ENCODE measurements at places on chromosomes 5 and 9. TPM values are rescaled to one million over a fixed set of nuclear protein-coding genes. Genes with fewer than 3 reads are reported as not detected.
A peak's percentile ranks its signal among the peaks of the same experiment; 100 is the strongest.

GRCh38 chr5:82812575-82812974 lies 264.6 kb downstream of the TMEM167A start:
- peak; percentile 54 for DNase-seq

Gene C1QTNF3
- 0.86 TPM for total RNA-seq

GRCh38 chr5:149618581-149619248 lies 37.4 kb downstream of the ARHGEF37 start:
- DNase-seq, result peak; percentile 72

Gene SPATA31C1
- not detected for total RNA-seq

Gene TEX48
- not detected for total RNA-seq

DNA sequence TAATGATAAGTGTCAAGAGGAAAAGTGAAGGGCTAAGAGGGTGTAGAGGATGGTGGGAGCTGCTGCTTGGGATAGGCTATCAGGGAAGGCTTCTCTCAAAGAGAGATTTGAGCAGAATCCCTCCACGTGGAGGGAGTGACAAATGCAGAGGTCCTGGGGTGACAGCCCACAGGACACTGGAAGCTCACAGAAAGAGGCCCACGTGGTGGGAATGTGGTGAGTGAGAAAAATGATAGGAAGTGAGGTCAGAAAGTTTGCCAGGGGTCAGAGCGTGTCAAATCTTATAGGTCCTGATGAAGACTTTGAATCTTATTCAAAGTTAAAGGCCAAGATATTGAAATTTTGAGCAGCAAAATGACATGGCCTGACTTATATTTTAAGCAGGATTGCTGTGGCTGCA lies 125.3 kb downstream of the EGFLAM start:
- DNase-seq, result no peak

Gene GLRA1
- total RNA-seq, result not detected

GRCh38 chr9:78746010-78746409 lies 449.1 kb downstream of the PSAT1 start:
- peak; percentile 49 for DNase-seq

Gene SLC6A18
- total RNA-seq, result not detected

DNA sequence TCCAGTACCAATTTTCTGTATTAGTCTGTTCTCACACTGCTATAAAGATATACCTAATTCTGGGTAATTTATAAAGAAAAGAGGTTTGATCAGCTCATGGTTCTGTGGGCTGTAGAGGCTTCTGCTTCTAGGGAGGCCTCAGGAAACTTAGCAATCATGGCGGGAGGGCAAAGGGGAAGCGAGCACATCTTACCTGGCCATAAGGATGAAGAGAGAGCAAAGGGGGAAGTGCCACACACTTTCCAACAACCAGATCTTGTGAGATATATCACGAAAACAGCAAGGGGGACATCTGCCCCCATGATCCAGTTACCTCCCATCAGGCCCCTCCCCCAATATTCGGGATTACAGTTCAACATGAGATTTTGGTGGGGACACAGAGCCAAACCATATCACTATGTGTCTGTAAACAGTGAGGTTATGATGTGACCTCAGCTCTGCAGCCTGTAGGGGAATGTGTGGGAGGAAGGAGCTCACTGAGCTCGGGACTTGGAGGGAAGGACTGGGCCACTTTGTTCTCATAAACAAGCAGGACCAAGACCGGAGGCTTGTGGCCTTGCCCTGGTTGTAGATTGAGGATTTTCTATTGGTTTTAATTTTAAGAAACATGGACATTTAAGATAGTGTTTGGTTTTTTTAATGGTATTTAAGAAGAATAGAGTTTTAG lies 85.2 kb downstream of the EHMT1 start:
- DNase-seq, result peak; percentile 76

- no peak for DNase-seq
These were observed 94.5 kb upstream of the PPP1R2B start for GRCh38 chr5:156755421-156756087.

DNA sequence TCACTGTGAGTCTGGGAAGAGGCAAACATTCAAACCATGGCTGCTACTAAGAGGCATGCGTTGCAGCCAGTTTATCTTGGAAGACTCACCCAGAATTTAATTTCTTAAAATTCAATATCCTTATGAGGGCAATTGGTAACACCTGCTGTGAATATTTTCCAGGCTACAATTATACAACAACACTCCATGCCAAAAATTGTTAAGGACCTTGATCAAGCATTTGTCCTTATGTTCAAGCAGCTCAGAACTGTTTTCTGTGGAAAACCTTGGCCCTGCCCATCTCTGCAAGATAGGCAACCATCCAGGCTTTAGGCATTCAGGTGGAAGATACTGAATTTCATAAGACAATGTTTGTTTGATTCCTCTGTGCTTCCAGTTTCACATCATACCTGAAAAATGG lies 327.8 kb downstream of the FBXL7 start:
- no peak for DNase-seq

Gene SLC36A3
- total RNA-seq, result not detected

GRCh38 chr9:123865226-123866000 lies 64.5 kb downstream of the DENND1A start:
- no peak for DNase-seq

Gene IL11RA
- total RNA-seq, result 8.2 TPM

Gene PCDHGB4
- 11.0 TPM for total RNA-seq

DNA sequence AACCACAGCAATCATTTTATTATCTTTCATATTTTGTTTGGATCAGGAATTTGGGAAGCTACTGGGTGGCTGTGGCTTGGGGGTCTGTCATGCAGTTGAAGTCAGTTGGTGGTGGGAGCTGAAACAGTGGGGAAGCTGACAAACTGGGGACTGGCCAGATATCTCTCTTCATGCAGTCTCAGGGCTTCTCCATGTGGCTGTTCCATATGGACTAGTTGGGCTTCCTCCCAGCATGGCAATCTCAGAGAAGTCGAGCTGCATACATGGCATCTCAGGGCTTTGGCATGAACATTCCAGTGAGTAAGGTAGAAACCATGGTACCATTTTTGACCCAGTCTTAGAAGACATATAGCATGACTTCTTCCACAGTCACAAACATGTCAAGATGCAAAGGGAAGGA lies 274.8 kb downstream of the ENC1 start:
- DNase-seq, result no peak

Gene ATOX1
- 44.9 TPM for total RNA-seq

Gene FGF18
- total RNA-seq, result under 0.01 TPM

Gene G3BP1
- total RNA-seq, result 244 TPM

- no peak for DNase-seq
These were observed 223.4 kb downstream of the PARP8 start for GRCh38 chr5:50889790-50890189.

DNA sequence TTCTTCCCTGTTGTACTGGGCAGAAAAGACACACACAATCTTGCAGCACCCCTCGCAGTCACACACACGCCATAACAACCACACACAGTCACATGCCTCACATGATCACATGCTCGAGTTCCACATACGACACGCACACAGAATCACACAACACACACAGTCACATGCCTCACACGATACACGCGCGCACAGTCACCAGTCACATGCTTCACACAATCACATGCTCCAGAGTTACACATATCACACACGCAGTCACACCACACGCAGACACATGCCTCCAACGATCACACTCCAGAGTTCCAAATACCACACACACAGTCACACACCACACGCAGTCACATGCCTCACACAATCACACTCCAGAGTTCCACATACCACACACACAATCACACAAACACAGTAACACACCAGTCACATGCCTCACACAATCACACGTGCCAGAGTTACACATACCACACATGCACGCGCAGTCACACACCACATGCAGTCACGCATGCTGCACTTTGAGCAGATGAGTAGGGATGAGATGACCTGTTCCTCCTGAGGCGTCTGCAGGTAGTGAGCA lies 49.0 kb upstream of the LRRC14B start:
- DNase-seq, result no peak

DNA sequence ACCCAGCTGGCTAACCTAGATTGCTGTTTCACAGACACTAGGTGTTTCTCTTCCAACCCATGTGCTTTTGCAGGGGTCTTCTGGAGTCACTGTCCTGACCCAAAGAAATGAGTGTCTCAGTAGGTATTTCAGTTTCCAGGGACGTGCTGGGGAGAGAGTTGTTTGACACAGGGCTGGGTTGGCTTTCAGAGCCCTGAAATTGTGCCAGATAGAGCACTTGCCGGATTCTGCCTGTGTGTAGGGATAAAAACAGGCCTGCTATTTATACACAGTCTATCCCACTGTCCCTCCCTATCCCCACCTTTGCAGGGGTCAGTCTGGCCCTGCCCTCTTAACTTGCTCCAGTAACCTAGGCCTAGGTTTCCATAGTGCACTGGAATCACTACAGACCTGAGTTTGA lies 957 bp upstream of the HBEGF start:
- no peak for DNase-seq

DNA sequence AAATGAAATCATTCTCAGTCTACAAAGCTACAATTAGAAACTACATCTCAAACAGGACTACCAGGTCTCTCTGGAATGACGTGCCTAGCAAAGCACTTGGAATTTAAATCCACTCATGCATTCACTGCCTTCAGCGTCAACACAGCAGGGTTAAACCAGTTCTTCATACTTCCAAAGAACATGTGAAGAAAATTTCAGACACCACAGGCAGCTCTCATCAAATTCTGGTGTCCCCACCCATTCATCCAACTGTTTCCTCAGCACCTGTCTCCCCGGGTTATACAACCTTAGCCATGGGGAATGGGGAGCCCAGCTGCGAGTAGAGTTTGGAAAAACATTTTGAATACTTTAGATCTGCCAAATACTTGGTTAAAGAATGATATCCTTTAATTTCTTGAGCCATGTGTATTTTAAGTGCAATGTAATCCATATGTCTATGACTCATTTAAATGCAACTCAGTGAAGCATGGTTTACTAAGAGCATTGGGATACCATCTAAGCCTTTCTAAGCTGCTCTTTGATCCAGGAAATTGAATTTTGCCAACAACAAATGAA lies 17.5 kb downstream of the ADAM19 start:
- DNase-seq, result peak; percentile 83

DNA sequence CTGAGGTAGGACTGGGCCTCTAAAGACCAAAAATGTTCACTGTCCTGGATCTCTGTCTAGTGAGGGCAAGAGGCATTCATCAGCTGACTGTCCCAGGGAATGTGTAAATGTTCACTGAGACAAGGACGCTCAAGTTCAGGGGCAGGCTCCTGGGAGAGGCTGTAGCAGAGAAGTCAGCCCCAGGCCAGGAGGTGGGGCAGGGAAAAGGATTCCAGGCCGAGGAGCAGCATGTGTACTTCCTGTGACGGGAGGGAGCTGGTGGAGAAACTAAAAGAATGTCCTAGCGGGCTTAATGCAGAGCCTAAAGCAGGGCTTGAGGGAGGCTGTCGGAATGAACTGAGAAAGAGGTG lies 205.8 kb downstream of the GABBR2 start:
- peak; percentile 60 for DNase-seq

DNA sequence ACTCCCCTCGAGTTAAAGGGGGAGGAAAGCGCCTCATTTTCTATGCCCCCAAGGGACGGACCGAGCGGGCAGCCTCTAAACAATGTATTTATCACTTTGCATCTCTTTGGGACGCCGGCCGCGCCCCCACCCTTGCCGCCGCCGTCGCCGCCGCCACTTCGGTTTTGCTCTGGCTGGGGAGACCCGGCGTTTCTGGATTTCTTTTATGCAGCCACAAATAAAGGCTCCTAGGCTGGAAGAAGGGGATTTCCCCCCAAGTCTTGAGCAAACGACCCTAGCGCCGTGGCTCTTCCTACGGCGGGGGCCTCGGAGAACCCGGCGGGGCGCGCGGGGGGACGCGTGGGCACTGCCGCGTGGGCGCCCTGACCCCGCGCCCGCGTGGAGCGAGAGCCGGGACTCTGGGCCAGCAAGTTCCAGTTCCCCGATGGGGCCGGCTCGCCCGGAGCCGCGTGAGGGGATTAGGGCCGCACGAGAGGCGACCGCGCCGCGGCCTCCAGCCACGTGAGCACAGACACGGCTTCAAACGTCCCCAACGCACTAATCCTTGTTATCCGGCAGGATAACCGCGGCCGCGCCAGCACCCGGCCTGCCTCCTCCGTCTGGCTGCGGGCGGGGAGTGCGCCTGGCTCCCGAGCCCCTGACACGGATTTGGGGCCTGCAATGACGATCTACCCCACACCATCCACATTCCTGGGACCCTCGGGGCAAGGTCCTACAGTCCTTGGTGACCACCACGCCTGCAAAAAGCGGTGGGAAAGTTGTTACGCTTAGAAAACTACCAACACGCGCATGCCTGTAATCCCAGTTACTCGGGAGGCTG lies 7.9 kb upstream of the NEUROG1 start:
- DNase-seq, result peak; percentile 28

DNA sequence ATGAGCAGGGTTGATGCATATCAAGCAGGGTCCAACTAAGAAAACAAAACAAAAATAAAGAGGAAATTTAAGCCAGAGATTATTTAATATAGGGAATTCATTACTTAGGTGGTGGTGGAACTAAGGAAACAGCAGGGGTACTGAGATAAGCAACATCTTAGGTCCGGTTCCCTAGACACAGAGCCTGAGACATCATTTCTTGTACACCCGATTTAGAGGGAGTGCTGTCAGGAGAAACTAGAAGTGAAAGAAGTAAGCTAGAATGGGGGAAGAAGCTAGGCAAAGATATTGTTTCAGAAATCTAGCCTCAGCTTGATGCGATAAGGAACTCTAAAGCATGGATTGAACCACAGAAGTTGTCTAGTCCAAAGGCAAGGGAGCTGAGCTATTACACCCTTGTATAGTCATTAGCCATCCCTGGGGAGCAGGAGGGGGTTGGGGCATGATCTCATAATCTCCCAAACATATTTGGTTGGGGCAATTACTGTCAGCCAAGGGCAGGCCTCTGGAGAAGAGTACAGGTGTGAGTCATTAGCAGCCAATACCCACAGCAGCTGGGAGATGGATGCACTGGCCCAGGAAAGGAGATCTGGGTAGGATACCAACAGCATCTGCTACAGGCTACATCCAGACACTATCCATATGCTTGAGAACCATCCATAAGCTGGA lies 194.5 kb downstream of the ARL15 start:
- DNase-seq, result no peak

DNA sequence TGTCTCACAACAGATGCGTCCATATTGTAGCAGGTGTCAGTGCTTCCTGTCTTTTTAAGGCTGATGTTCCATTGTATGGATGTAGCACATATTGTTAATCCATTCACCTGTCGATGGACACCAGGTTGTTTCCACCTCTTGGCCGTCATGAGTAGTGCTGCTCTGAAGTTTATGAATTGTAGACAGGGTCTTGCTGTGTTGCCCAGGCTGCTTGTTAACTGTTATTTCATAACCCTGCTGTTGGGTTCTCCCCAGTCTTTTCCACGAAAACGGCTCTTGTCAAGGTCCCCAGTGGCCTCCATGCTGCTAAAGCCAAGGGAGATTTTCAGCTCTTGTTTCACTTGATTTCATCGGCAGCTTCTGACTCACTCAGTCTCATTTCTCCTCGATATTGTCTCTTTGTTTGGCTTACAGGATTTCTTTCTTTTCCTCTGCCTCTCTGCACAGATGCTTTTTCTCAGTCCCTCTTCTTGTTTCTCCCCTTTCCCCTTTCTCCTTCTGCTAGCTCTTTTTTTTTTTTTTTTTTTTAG lies 12.1 kb upstream of the PSD2 start:
- no peak for DNase-seq

Gene MSMP
- not detected for total RNA-seq

Gene ZFP2
- total RNA-seq, result 0.86 TPM

Gene MYO10
- 61.2 TPM for total RNA-seq

Gene SCGB3A2
- total RNA-seq, result not detected

GRCh38 chr9:98057138-98057799 lies 737 bp downstream of the NANS start:
- DNase-seq, result peak; percentile 29

Measured in fibroblast of villous mesenchyme (primary cell).